Activated B cell treated with CpG ODN at 0.5 μM for 24 hours (primary cell): ENCODE measurements at places on chromosomes 1 and 21. TPM values are rescaled to one million over a fixed set of nuclear protein-coding genes. Genes with fewer than 3 reads are reported as not detected.

DNA sequence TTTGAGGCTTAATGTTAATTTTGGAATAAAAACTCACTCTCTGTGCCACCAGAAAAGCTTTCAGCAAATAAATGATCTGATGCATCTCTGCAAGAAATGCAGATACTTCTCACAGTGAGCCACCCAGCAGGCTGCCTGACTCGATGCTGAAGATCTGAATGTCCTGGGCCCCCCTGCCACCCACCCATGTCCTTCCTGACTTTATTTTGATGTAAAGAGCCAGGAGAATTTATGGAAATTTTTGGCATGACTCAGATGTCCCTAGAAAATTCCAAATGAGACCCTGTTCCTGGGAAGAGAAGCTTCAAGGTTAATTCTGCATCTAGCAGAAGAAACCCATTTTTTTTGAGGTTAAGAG, 62.8 kb upstream of the COA6 start:
- no peak for DNase-seq

FCRL6 gene
- not detected in 2 replicates for total RNA-seq

BACH1 gene
- total RNA-seq: 141 and 152 TPM in 2 replicates

TTC22 gene
- 4.9 and 6.0 TPM in 2 replicates for total RNA-seq

SPATA21 gene
- total RNA-seq: not detected in 2 replicates

DNA sequence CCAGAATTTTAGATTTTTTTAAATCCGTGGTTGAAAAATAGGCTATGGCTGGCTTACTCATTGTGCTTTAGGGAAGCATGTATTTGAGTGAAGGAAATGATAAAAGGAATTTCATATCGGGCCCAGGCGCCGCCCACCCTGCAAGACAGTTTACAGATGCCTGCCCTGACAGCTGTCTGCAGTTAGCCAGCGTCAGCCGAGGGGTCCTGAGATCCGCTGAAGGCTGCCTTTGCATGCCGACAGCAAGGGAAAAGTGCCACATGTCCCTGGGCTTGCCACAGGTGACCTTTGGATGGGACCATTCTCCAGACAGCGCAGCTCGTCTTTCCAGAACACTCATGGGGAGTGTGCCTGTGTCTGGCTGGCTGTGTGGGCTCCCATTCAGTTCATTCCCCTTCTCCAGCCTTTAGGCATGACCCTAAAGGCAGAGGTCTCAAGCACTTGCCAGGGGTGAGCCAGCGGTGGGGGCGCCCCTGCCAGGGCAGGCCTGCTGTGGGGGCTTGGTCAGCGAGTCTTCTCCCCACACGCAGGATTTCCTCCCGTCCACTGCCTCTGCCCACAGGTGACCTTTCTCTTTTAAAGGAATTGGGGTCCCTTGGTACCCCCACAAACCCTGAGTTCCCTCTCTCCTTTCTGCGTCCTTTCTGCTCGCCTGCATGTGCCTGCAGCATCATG, 46.1 kb upstream of the TRAPPC10 start:
- DNase-seq: no peak

MAB21L3 gene
- not detected in 2 replicates for total RNA-seq
